Effector memory CD8-positive, alpha-beta T cell (primary cell): ENCODE measurements at places on chromosomes 5 and 9.

DNA sequence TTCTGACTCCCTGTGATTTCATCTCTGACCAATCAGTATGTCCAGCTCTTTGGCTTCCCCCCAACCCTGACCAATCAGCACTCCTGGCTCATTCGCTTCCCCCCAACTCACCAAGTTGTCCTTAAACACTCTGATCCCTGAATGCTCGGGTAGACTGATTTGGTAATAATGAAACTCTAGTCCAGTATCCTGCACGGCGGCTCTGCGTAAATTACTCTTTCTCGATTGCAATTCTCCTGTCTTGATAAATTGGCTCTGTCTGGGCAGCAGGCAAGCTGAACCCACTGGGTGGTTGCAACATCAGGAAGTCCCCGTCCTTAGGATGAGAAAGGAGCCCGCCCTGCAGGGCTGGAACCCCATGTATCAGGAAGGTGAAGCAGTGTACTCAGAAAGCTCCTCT, 10.4 kb downstream of the FCN2 start:
- DNase-seq = no peak

DNA sequence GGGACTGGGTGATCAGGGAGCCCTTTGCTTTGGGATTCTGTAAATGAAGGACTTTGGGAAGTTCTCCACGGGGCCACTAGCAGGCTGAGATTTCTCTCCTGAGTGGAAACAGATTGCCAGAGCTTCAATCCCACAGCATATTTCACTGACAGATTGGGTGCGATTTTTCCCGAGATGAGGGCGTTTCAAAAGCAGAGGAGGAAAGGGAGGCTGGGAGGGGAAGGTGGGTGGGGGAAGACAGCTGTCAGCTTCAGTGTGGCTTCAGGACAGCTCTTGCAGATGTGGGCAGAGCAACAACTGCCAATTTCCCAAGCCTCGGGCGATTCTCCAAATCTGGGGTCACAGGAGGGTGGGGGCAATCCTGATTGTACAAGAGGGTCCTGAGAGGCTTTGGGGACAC, 258.5 kb upstream of the ADRA1B start:
- no peak for DNase-seq

- DNase-seq = no peak
Observed at GRCh38 chr5:100788417-100788816, 114.7 kb downstream of the ST8SIA4 start.

DNA sequence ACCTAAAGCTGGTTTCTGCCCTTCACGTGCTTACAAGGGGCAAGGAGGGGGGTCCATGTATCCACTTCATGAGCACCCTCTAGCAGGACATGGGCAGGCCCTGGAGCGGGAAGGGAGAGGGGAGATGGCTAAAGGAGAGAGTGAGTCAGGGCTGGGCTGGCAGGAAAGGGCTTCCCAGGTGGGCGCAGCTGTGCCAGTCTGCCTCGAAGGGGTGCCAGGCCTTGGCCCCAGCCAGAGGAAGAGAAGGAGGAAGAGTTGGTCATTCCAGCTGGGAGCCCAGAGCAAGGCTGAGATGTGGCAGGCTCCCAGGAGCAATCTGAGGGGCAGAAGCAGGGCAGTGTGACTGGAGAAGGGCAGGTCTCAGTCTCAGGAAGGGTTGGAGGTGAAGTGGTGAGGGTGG, 24.7 kb downstream of the TRIM14 start:
- no peak for DNase-seq

- no peak for DNase-seq
Observed at GRCh38 chr5:1345876-1346626, 1.2 kb upstream of the CLPTM1L start.

DNA sequence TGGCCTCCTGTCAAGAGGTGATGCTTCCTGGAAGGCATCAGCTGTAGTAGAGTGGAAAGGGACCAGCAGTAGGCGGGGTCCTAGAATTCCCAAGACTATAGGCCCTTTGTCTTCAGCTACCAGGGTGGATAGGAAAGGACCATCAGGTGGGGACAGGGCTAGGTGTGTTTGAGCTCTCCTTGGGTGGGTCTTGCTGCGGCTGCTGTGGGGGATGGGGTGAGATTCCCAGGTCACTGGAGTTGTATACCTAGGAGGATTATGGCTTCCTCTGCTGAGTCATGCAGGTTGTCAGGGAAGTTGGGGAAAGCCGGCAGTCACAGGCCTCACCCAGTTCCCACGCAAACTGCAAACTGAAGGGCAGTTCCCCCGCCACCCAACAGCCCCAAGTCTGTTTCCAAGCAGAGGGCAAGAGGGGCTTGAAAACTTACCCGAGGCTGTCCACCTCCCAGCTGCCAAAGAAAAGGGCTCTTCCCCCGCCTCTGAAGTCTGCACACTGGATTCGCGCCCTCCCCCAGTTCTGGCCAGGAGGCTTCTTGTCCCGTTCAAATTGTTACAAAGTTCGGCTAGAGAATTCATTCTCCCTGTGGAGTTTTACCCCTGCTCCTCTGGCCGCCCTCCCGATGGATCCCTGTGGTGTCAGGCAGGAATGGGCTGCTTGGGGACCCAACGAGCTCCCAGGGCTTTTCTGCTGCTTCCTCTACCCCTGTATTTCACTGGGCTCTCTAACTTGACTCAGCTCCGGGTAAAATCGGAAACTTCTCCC, 23.0 kb upstream of the ECM2 start:
- DNase-seq = no peak

DNA sequence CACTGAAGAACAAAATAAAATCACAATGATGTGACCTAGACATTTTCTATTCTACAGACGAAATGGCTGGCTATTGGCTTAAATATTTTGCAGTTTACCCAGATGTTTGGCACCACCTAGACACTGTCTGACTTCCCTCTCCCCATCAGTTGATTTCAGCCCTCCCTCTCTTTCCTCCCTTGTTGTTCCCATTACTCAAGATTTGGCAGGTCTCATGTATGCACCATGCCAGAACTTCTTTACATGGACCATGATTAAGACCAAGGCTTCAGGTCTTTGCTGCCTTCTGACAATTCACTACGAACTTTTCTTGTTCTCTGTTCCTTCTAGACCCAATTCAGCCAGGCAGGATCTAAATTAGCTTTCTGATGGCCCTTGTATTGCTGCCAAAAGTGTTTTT, 66.6 kb upstream of the GDNF start:
- no peak for DNase-seq

DNA sequence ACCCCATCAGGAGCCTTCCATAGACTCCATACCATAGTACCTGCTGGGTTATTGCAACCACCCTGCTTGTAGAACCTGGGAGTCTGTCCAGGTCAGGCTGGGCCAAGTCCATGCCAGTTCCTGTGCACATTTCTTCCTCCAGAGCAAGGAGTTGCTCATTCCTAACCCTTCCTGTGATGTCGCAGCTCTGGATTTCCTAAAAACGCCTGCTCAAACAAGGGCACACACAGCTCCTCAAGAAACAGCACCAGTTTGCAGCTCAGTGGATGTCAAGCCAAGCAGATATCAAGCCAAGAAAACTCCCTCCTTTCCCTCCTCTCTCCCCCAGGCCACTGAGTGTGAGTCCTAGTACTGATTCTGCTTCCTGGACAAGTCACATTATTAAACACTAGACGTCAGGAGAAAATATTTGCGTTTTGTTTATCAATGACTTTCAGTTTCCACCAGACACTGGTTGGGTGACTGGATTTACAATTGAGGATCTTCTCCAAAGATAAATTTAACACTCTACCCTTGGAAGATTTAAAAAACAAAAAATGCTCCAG, 59.6 kb downstream of the SLC1A1 start:
- no peak for DNase-seq

DNA sequence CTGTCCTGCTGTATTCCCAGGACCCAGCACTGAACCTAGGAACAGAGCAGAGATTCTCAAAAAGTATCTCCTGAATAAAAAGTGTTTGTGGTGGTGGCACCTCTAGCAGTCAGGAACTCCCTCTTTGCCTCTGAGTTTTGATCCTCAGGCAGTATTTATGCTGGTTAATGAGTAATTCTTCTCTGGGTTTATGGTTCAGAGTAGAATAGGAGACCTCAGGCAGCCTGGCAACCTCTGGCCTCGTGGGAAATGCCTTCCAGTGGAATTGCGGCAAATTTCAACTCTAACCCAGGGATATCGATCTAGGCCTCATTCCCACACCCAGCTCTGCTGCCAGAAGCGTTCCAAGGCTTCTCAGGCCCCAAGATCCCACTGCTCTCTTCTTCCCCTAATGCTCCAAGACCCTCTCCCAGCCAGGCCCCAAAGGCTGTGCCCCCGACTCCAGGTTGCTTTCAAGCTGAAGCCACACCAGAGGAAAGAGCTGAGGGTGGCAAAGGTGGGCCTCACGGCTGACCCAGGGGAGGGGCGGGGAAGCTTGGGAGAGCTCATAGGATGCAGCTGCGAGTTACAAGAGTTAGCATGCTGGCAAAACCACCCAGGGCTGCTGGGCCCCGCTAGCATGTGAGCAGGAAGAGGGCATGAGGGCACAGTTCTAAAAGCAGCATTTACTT, 10.9 kb upstream of the HDHD3 start:
- DNase-seq = no peak

DNA sequence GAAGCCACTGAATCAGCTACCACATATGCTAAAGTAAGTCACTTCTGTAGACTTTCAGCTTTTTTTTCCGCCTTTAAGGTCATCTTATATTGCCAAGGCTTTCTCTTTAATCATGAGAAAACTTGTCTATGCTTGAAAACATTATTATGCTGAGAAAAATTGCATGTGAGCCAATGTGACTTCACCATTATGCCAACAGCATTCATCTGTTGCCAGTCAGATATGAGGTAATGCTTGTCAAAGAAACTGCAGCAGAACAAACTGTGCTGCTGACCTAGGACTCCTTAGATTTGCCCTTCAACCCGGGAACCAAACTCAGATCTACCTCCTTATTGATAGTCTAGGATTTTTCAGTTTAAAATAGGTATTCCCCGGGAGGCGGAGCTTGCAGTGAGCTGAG, 34.3 kb downstream of the SLC44A1 start:
- no peak for DNase-seq

DNA sequence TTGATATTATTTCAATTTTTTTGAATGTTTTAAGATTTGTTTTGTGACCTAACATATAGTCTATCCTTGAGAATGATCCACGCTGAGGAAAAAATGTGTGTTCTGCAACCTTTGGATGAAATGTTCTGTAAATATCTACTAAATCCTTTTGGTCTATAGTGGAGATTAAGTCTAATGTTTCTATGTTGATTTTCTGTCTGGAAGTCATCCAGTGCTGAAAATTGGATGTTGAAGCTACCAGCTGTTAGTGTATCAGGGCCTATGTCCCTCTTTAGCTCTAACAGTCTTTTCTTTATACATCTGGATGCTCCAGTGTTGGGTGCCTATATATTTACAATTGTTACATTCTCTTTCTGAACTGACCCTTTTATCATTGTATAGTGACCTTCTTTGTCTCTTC, 422.3 kb downstream of the TMEM232 start:
- no peak for DNase-seq

- no peak for DNase-seq
Observed at GRCh38 chr9:130927995-130928900, 10.8 kb downstream of the FIBCD1 start.

GRCh38 chr9:130713286-130713960, 19.8 kb downstream of the EXOSC2 start:
- no peak for DNase-seq

- no peak for DNase-seq
Observed at GRCh38 chr5:125384071-125384470, 637.6 kb upstream of the ZNF608 start.

- DNase-seq = no peak
Observed at GRCh38 chr9:131308906-131309529, 19.5 kb downstream of the PLPP7 start.

- DNase-seq = no peak
Observed at GRCh38 chr9:89601856-89602562, 2.8 kb upstream of the GADD45G start.

DNA sequence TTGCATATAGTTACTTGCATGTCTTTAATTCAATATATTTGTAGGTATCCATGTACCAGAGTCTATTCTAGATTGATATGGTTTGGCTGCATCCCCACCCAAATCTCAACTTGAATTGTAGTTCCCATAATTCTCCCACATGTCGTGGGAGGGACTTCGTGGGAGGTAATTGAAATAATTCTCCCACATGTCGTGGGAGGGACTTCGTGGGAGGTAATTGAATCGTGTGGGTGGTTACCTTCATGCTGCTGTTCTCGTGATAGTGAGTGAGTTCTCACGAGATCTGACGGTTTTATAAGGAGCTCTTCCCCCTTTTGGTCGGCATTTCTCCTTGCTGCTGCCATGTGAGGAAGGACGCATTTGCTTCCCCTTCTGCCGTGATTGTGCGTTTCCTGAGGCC, 16.5 kb downstream of the FBXL7 start:
- no peak for DNase-seq

DNA sequence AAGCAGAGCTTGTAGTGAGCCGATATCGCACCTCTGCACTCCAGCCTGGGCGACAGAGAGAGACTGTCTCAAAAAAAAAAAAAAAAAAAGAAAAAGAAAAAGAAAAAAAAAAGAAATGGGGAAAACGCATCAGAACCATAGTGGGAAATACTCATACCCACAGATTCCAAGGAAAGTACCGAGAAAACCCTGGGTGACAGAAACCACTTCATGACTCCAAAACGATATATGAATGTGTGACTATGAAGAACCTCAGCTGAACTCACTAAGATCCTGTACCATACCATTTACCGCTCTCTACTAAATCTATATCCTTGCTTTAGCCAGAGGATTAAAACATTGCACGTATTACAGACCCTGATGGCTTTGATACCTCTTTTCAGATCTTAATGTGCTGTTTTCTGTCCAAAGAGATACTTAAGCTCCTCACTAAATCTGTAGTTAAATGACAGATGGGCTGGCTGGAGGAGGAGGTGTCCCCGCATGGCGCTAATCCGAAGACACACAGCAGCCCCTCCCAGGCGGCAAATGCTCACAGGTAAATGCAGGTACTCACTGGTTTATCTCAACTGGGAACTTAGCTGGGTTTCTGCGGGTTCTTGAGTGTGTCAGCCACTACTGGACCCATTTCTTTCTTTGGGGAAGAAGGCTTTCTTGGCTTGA, 2.8 kb downstream of the LPCAT1 start:
- DNase-seq = no peak

- DNase-seq = no peak
Observed at GRCh38 chr9:128936171-128936865, 11.1 kb downstream of the DOLK start.

DNA sequence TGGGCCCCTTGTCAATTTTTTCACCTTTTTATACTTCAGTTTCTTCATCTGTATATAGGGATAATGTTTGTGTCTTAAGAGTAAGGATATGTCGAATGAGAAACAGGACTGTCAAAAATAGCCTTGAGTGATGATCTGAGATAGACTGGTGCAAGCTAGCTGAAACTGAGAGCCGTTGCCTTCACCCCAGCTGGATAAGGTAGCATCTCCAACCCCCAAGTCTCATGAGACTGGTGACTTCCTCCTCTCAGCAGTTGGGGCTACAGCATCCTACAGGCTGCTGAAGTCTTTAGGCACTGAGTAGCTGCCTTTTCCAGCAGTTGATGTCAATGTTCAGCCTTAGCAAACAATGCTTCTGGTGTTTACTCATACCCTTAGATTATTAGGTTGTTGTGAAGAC, 330.2 kb downstream of the OSTF1 start:
- DNase-seq = no peak

GRCh38 chr5:167780177-167780576, 511.3 kb upstream of the WWC1 start:
- no peak for DNase-seq

GRCh38 chr9:69526699-69527098, 145.5 kb downstream of the APBA1 start:
- DNase-seq = no peak
